ENCODE measurements at places on chromosomes 1 and 21.

DNA sequence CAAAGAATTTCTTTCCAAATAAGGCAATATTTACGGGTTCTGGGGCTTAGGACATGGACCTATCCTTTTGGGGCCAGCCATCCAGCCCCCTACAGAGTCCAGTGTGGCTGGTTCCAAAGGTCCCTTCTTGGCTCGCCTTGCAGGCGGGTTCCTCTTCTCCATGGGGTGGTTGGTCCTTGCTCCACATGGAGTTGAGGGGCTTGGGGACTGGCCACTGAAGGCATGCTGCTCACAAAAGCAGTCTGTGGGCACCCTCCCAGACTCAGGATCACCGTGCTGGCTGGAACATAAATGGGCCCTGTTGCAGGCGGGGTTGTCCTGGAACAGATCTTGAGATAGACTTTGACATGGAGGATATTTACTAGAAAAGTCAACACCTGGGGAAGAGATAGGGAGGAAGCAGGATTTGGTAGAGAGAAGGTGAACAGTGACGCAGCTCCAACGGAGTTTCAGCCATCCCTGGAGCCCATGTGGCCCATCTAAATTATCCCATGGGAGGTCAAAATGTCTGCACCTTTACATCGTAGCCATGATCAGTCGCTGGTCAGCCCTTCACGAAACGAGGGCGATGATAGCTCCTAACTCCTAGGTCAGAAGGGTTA lies 39.1 kb upstream of the LRP8 start:
- DNase-seq = no peak

DNA sequence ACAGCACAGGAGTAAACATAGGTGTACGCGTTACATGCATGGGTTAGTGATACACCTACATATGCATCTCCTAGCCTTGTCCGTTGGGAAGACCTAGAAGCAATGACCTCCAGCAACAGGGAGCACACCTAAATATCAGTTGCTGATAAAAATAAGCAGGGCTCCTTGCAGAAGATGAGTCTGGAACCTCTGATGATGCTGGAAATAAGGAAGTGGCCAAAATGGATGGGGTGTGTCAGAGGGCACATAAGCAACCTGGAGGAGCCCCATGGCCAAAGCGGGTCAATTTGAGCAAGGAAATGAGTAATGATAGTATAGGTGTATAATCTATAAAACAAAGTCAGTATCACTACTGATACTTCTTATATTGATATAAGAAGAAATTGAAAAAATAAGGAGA lies 13.7 kb downstream of the ADARB1 start:
- no peak for DNase-seq

DNA sequence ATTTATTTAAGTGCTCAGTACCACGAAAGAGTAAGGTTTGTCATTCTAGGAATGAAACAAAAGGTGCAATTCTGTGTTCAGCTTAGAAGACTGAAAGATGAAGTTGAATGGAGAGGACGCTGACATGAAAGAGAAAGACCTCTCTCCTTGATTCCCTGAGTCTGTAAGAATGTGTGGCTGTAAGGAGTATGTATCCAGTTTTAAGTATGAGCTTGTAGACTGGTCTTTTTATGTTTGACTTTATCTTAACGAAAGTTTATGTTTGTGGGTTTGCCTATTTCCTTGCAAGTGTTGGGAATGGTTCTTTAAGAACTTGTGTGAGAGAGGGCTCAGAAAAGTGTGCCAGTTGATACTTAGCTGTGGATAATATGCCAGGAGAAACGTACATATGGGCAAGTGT lies 1.4 kb downstream of the CHD1L start:
- DNase-seq = no peak

GRCh38 chr1:48470481-48470855 lies 1.5 kb downstream of the SPATA6 start:
- DNase-seq = peak; percentile 49

DNA sequence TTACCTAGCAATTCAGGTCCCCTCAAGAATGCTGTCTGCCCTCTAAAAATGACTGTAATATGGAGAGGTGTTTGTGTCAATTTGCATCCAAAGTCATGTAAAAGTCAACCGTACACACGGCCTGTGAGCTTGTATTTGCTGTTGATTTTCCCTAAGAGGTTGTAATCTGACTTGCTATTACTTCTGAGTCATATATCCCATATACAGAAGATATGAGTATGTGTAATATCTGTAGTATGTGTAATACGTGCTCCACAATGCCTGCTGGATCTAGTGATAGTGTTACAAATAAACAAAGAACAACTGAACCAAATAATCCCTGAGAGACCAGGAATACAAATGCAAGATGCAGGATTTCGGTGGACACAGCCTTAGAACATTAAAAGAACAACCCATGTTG lies 1.4 kb upstream of the KCNJ6 start:
- DNase-seq = no peak
